BJ (cell line): ENCODE measurements at places on chromosomes 13 and 19.
A peak's percentile ranks its signal among the peaks of the same experiment; 100 is the strongest.

- no peak for DNase-seq
These were observed 6.7 kb upstream of the ZNF606 start for GRCh38 chr19:58009301-58009665.

GRCh38 chr19:1668486-1669270, 16.3 kb upstream of the TCF3 start:
- DNase-seq = no peak

- DNase-seq = no peak
These were observed 334.0 kb downstream of the DIAPH3 start for GRCh38 chr13:59829690-59830089.

DNA sequence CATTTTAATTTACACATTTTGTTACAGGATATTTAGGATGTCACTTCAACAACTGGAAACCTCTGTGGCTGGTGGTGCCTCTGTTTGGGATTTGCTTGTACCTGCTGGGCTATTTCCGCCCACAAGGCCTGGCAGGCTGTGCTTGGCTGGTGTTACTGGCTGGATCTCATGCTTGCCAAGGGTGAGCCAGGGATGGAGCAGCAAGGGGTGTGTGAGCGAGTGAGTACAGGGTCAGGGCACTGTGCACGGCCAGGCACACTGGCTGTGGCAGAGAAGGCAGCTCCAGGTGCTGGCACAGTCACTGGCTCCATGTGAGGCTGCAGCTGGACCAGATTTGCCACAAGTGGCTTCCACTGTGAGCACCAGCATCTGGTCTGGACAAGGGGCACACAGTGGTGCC, 1254.8 kb downstream of the SLITRK5 start:
- no peak for DNase-seq

- DNase-seq = no peak
These were observed 42.6 kb downstream of the EPS15L1 start for GRCh38 chr19:16429066-16429758.

DNA sequence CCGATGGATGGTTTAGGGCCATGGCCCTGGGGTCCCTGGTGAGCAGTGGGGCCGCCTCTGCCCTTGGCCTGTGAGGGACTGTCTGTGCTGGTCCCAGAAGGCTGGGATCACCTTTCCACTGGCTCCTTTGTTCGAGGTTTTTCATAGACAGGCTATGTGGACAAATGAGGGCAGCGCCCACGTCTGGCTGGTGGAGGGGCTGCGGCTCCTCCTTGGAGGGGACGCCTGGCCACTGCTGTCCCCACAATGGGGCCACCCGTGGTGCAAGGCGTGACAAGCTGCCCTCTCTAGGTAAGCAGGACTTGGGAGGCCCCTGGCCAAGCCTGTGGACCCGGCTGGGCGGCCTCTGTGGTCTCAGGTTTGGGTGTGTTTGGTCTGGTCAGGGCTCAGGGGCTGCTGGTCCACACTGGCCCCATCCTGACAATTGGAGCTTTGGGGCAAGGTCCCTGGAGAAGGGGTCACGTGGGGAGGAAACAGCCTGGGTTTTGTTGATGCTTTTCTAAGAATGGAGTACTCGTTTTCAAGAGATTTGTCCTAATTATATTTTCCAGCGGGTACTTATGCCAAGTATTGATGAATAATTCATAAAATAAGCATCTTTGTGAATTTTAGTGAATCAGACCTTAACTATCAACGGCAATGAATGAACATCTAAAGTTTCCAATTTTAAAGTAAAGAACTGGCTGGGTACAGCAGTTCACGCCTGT, 33.3 kb downstream of the MCF2L start:
- no peak for DNase-seq

- DNase-seq = no peak
These were observed 9.3 kb downstream of the PPFIA3 start for GRCh38 chr19:49128545-49129237.

- peak; percentile 95 for DNase-seq
These were observed 31.4 kb downstream of the PPP5C start for GRCh38 chr19:46378268-46378667.

- DNase-seq = no peak
These were observed 114.0 kb upstream of the SLC7A1 start for GRCh38 chr13:29709407-29710069.

DNA sequence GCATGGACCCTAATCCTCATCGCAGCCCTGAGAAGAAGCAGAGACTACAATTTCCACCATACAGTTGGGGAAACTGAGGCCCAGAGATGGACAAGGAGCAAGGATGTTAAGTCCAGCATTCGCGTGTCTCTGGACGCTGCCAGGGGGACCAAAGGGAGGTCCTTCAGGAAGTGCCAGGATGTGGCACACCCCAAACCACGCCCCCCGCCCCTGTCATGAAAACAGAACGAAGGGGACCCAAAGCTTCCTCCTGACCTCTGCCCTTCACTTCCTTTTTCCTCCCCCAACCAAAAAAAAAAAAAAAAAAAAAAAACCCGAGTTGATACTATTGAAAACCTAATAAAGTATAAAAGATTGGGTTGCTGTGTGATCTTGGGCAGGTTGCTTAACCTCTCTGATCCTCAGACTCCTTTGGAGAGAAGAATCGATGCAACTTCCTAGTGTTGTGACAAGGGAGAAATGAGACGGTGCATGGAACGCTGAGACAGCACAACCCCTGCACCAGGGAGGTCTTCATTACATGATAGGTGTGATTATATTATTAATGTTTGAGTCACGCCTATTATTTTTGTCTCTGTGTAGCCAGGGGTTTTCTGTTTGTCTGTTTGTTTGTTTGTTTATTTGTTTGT, 2.7 kb upstream of the ZBTB7A start:
- no peak for DNase-seq

- no peak for DNase-seq
These were observed 253.8 kb downstream of the KLF12 start for GRCh38 chr13:73880365-73880764.

GRCh38 chr19:2343289-2343982, 15.0 kb downstream of the SPPL2B start:
- DNase-seq = no peak

DNA sequence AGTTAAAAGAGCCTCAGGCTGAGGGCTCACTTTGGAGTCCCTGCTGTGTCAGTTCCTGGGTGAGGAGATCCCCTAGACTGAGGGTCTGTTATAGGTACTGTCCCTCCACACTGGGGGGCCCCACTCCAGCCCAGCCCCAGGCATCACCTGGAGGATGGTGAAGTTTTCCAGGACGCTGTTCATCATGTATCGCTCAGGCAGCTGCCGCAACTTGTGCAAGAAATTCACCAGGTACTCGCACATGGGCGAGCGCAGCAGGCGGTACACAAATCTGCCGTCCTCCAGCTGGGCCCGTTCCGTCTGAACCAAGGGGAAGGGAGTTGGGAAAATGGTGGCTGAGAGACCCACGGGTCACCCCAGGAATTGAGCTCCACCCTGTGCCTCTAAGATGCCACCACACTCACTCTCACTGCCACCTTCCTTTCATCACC, 7.1 kb downstream of the CD37 start:
- no peak for DNase-seq

- peak; percentile 18 for DNase-seq
These were observed 21.0 kb downstream of the CCDC8 start for GRCh38 chr19:46392252-46392801.

DNA sequence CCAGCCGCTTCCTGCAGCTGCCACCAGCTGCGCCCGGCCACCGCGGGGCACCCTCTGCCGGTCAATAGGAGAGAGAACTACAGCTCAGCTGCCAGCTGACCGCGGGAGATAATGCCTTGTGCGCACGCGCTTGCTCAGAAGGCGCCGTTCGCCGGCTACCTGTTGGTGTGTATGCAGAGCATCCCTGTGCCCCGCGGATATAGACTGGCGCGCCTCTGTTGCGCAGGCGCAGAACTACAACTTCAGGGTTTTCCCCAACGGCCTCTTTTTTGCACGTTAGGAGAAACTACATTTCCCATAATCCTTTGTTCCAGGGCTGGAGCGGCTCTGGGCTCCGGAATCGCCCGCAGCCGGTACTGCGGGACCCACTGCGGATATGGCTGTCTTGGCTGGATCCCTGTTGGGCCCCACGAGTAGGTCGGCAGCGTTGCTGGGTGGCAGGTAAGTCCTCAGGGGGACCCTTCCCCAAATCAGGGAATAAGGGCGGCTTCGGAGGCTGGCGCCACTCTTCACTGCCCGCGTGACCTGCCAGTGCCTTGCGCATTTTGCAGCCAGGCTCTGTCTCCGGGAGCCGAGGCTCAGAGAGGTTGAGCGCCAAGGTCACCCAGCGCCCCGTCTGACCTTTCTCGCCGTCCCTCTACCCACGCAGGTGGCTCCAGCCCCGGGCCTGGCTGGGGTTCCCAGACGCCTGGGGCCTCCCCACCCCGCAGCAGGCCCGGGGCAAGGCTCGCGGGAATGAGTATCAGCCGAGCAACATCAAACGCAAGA, at the start of gene MRPL34:
TSS of gene MRPL34 (plus strand) at position 356 of the 768 bp plus-strand sequence. CDS start at position 377, 21 bp downstream.
- DNase-seq = peak; percentile 94

GRCh38 chr19:51274049-51274770, 23.3 kb downstream of the SIGLECL1 start:
- no peak for DNase-seq

- DNase-seq = no peak
These were observed 6.2 kb downstream of the TUBB4A start for GRCh38 chr19:6495947-6496346.

- no peak for DNase-seq
These were observed 45.0 kb upstream of the TDRD3 start for GRCh38 chr13:60351855-60352615.

GRCh38 chr19:45601524-45602374, at the start of gene GPR4:
Gene GPR4, minus strand, starts transcription at chr19:45602212. Its CDS starts 10,346 bp downstream, at chr19:45591866.
- DNase-seq = no peak

DNA sequence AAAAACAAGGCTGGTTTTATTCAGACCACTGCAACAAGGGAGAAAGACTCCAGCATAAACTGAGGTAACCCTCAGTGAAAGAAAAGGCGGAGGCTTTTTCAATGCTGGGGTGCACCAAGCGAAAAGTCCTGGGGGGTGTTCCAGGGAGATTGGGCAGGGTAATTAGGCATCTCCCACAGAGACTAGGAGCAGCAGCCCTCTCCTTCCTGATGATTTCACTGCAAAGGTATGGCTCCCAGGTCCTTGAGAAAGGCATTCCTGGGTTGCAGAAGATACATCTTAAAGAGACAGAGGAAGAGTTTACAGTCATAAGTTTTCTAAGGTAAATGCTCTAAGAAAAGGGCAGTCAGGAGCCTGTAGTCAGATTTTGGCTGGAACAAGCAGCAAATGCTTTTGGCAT, 412.0 kb downstream of the FOXO1 start:
- no peak for DNase-seq

DNA sequence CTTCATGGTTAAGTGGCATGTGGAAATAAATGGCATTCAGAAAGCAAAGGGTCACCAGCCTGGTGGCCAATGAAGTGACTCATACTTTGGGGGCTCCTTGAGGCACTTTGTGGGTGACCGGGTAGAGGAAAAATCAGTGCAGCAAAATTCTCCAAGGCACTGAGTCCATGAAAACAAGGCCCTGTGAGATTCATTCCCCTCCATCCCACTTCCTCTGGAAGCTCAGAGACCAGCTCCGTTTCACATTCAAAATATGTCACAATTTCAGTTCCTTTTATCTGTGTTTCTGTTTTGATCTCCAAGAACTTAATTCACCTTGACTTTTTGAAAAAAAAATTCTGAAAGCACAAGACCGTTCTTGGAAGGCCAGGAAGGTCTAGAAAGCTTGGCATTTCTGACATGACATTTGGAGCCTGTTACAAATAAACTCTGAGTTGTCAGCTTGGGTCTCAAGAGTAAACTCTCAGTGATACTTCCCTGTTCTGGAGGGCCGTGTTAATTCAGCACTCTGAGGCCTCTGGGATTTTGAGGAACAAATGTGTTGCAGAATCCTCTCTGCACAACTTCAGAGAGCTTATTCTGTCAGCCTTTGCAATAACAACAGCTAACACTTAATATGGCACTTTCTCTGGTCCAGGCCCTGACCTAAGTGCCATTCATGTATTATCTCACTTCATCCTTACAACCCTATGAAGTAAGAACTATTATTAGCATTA, 6.8 kb downstream of the CYSLTR2 start:
- no peak for DNase-seq

- no peak for DNase-seq
These were observed 1.0 kb downstream of the COL4A1 start for GRCh38 chr13:110305949-110306339.

DNA sequence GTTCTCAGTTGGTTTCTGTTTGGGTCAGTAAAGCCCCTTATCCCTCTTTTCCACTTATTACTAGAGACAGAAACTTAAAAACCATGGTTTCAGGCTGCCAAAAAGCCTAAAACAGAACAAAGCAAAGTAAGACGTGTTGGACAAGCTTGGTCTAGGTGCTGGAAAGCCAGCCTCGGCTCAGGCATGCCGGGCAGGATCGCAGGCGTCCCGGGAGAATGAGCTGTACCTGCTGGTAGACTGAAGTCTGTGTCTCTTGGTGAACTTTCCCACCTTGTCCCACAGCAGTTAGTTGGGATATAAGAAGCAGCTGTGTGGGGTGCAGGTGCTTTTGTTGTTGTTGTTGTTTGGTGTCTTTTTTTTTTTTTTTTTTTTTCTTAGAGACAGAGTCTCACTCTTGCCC, 20.8 kb downstream of the PRAM1 start:
- DNase-seq = no peak

GRCh38 chr13:65595916-65596315, 1634.2 kb downstream of the PCDH9 start:
- no peak for DNase-seq

- no peak for DNase-seq
These were observed 459.2 kb downstream of the TSHZ3 start for GRCh38 chr19:30890033-30890432.

GRCh38 chr19:10379880-10380312, 476 bp downstream of the TYK2 start:
- no peak for DNase-seq
